ENCODE measurements at places on chromosomes 3 and 15.

DNA sequence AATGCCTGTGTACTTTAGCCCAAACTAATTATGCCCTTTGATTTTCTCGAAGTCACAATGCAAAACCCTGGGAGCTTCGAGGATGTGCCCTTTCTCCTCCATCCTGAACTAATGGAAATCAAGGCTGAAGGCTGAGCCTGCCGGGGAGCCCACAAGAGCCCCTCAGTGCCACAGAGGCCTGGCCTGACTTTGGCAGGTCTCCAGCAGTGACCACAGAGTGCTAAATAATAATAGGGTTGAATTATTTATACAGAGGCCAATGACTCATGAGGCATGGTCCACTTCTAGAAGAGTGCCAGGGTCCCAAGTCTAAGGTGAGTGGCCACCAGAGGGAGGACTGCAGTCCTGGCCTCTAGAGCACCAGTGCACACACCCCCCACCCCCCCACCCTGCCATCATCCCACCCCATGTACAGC is 19.1 kb upstream of the GLCE start:
- H3K27ac ChIP-seq: no peak overlapping the region
- peaks cover 75% of the 10 kb centered on the region for H3K27me3 ChIP-seq
- no peaks in the 10 kb centered on the region for H3K36me3 ChIP-seq

DNA sequence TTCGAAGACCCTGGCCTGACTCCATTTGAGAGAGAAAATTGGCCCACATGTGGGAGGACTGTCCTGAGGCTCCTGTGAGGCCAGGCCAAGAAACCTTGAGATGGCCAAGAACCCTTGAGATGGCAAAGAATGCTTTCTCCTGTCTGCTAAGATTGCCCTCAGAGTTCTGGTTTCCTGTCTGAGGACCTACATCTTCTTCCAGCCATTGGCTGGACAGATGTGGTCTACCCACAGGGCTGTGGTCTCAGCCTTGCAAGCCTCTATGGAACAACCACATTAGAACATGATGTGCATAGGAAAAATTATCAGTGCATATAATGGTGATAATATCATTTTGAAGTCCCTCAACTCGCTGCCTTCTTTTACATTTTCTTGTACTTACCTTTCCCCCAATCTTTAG is 10.8 kb upstream of the RASA2 start:
- H3K4me1 ChIP-seq: peaks cover 17% of the 10 kb centered on the region
- H3K36me3 ChIP-seq: no peaks in the 10 kb centered on the region
- H3K27me3 ChIP-seq: no peaks in the 10 kb centered on the region
- no peak for DNase-seq

- peak overlapping the region; percentile 91 for H3K27ac ChIP-seq
- peak overlapping the region; percentile 27 for H3K4me3 ChIP-seq
- H3K27me3 ChIP-seq: no peaks in the 10 kb centered on the region
- no peaks in the 10 kb centered on the region for H3K36me3 ChIP-seq
Observed at GRCh38 chr3:177977381-177978158, 558.7 kb upstream of the KCNMB2 start.

- peak within 1 kb of the TSS; percentile 98 for H3K4me3 ChIP-seq
- H3K27me3 ChIP-seq: no peaks in the 10 kb centered on the region
- H3K4me1 ChIP-seq: peaks cover 32% of the 10 kb centered on the region
- peak within 1 kb of the TSS; percentile 95 for H3K27ac ChIP-seq
- H3K36me3 ChIP-seq: peaks cover 26% of the 10 kb centered on the region
- DNase-seq: peak; percentile 99
Observed at GRCh38 chr3:150546226-150547044, at the start of the genes EIF2A and SERP1. Gene EIF2A (plus strand): TSS chr3:150546787. CDS start chr3:150546803, 16 bp downstream. Gene SERP1 (minus strand): TSS chr3:150546496. CDS start chr3:150546135, 361 bp downstream.

GRCh38 chr3:23146163-23146562 is 57.0 kb upstream of the UBE2E2 start:
- no peak for DNase-seq
- H3K4me3 ChIP-seq: no peak overlapping the region
- no peaks in the 10 kb centered on the region for H3K36me3 ChIP-seq
- H3K4me1 ChIP-seq: no peaks in the 10 kb centered on the region
- peaks cover 25% of the 10 kb centered on the region for H3K27me3 ChIP-seq

DNA sequence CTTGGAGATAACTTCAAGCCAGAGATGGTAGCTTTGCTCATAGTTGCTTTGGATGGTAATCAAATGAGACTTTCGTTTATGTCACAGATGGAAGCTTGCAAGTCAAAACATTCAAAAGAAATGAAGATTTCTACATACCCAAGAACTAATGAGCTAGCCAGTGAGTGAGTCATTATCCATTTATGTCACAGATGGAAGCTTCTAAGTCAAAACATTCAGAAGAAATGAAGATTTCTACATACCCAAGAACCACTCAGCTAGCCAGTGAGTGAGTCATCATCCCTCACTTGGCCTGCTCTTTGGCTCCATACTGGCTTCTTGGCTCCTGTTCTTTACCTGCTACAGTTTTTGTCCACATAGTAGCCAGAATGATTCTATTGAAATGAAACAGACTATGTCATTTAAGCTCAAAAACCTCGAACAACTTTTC is 559.8 kb upstream of the CBLB start:
- peak overlapping the region; percentile 48 for H3K27ac ChIP-seq
- peak overlapping the region; percentile 31 for H3K4me3 ChIP-seq
- H3K4me1 ChIP-seq: peaks cover 48% of the 10 kb centered on the region
- DNase-seq: peak; percentile 97
- H3K27me3 ChIP-seq: no peaks in the 10 kb centered on the region

DNA sequence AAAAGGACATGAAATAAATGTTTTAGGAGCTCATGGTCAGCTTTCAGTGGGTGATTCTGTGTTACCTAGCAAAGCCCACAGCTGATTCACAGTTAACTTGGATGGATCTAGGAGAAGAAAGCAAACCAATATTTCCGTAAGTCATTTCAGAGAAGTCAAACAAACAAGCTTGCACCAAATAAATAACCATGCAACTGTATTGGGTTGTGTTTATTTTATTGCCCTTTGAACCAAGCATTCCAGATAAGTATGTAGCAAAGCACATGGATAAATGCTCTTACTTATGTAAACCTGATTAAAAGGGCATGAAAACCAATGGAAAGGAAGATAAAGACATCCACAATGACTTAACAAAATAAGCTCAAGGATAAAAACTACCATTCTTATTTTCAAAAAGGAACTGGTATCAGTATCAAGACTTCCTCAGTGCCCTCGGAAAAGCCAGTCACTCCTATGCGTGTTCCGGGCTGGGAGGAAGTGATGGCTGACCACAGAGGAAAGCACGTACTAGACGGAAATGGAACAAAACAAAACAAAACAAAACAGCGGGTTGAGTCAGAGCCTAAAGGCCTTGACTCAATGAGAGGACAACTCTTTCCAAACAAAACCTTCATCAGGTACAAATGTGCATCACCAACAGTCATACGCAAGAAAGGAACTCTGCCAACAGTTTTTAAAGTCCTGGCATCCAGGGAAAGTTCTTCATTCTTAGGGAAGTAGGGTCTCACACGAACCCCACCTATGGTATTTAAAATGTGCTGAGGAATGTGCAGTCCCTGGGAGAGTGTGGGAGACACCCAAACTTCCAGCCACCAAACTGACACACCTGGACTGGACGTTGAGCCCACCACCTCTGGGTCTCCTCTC is 103.3 kb downstream of the SNRK start:
- DNase-seq: no peak
- H3K27ac ChIP-seq: no peak overlapping the region
- H3K36me3 ChIP-seq: no peaks in the 10 kb centered on the region
- no peaks in the 10 kb centered on the region for H3K4me1 ChIP-seq
- H3K4me3 ChIP-seq: no peak overlapping the region

- no peaks in the 10 kb centered on the region for H3K4me1 ChIP-seq
- H3K36me3 ChIP-seq: peaks cover 17% of the 10 kb centered on the region
- H3K27me3 ChIP-seq: no peaks in the 10 kb centered on the region
- H3K4me3 ChIP-seq: no peak overlapping the region
Observed at GRCh38 chr15:100623301-100623700, 20.9 kb downstream of the ASB7 start.

DNA sequence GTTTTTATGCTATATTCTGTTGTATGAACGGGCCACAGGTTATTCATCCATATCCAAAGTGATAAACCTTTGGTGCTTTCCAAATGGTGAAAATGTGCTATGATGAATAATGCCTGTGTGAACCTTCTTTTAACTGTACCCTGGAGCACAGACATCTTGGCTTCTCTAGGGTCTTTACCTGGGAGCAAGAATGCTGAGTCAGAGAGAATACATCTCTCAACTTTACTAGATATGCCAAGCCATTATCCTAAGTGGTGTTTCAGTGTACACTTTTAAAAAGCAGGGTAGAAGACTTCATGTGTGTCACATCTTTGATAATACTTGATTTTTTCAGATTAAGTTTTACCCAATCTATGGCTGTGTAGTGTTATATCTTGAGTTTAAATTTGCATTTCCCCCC is 23.5 kb upstream of the XYLB start:
- DNase-seq: no peak
- no peaks in the 10 kb centered on the region for H3K27me3 ChIP-seq
- H3K27ac ChIP-seq: no peak overlapping the region
- no peaks in the 10 kb centered on the region for H3K36me3 ChIP-seq
- H3K4me3 ChIP-seq: no peak overlapping the region

- H3K27me3 ChIP-seq: no peaks in the 10 kb centered on the region
- peaks cover 19% of the 10 kb centered on the region for H3K4me1 ChIP-seq
- peak overlapping the region; percentile 53 for H3K4me3 ChIP-seq
- H3K27ac ChIP-seq: peak overlapping the region; percentile 78
Observed at GRCh38 chr15:57784081-57784511, 77.6 kb downstream of the POLR2M start.

GRCh38 chr3:15151166-15151565 is 52.2 kb upstream of the RBSN start:
- DNase-seq: no peak
- no peaks in the 10 kb centered on the region for H3K4me1 ChIP-seq
- no peak overlapping the region for H3K27ac ChIP-seq
- H3K27me3 ChIP-seq: peaks cover 63% of the 10 kb centered on the region
- no peak overlapping the region for H3K4me3 ChIP-seq

GRCh38 chr15:68765602-68766368 is 54.9 kb downstream of the ANP32A start:
- no peaks in the 10 kb centered on the region for H3K36me3 ChIP-seq
- no peaks in the 10 kb centered on the region for H3K4me1 ChIP-seq
- no peak overlapping the region for H3K27ac ChIP-seq
- no peak overlapping the region for H3K4me3 ChIP-seq
- H3K27me3 ChIP-seq: peaks cover 6% of the 10 kb centered on the region
- DNase-seq: no peak

- H3K27me3 ChIP-seq: no peaks in the 10 kb centered on the region
- no peak for DNase-seq
- H3K27ac ChIP-seq: no peak overlapping the region
- H3K36me3 ChIP-seq: no peaks in the 10 kb centered on the region
Observed at GRCh38 chr3:39479701-39480414, 12.4 kb downstream of the MOBP start.

GRCh38 chr3:71573181-71573580 is 10.3 kb downstream of the FOXP1 start:
- H3K27me3 ChIP-seq: no peaks in the 10 kb centered on the region
- H3K4me3 ChIP-seq: no peak overlapping the region
- no peak for DNase-seq
- H3K4me1 ChIP-seq: peaks cover 5% of the 10 kb centered on the region

Data from GM23248 (cell line).